ENCODE measurements at places on chromosomes 1 and 21.

DNA sequence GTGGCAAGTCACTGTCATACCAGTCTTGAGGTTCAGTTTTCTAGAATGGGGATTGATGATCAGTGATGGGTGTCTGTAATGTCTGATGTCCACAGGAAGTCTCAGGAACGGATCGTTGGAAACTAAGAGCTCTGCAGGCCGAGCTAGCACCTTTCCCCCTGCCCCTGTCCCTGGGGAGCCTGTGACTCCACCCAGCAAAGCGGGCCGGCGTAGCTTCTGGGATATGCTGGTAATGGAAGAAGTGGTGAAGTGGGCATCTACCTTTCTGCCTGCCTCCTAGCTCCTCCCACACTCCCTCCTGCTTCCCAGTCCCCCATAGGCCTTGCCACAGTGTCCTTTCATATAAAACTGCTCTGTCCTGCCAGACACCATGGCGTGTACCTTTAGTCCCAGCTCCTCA, 13.4 kb downstream of the HYI start:
- no peak for DNase-seq

DNA sequence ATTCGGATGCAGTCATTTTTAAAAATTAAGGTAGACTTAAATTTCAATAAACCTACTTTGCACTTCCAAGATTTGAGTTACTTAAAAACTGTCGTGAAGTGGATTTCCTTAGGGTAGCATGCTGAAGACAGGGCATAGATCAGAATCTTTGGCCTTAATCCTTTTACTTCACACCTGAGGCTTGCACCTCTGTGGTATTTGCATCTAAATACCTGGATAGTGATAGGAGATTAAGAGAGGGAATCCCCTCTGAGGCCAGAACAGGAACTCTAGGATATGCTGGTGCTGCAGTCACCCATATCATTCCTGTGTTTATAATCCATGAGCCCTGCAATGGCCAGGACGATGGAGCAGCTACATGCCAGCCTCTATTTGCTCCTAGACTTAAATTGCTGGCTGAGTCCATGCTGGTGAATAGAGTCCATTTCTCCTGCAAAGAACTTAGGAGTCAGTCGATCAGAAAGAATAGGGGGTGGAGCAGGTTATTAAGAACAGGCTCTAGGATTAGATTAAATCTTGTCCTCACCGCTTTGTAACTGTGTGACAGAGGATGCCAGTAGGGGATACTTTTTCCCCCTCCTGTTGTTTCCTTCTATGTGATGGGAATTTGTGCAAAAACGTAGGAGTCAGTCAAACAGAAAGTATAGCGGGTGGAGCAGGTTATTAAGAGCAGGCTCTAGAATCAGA, 333.6 kb downstream of the DUSP10 start:
- no peak for DNase-seq

DNA sequence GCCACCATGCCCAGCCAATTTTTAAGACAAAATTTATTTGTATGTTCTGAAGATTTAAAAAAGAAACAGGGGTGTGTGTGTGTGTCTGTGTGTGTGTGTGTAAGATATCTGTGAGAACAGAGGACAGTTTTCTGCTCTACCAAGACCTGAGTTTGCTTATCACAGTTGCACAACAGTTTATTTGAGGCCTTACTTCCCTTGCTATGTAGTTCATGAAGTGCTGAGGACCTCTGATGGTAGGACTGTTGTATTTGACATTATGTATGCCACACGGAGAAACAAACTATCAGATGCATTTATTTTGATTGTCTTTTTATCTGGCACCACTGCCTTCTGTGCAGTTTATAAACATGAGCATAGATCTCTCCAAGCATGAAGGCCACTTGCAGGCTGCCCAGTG, 355.2 kb downstream of the PBX1 start:
- no peak for DNase-seq

- no peak for DNase-seq
These were observed 544.9 kb downstream of the KCNT2 start for GRCh38 chr1:196063294-196063693.

DNA sequence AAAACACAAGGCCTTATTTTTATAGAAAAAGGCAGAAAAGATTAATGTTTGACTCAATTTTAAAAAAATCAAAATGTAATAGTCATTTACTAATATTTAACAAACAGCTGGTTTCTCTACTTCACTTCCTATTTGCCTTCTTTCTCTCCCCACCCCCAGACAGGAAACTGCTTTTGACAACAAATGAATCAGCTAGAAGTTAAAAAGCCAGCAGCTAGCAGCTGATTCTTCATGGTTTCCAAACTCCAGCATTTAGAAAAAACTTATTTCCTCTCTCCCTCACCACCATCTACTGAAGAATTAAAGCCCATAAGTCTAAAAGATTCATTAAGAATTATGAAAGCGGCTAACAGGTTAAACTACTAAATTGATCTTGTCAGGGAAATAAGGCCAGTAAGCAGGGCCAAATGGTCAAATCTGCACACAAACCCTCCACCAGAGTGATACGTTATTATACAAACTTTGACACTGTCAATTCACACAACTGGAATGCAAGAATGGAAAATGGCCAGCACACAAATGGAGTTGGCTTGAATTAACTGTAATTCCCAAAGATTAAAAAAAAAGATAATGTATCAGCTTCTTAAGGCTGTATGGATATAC, 4.0 kb downstream of the WDR26 start:
- DNase-seq = peak; percentile 65

GRCh38 chr1:202708456-202709275, 1.6 kb downstream of the SYT2 start:
- no peak for DNase-seq

DNA sequence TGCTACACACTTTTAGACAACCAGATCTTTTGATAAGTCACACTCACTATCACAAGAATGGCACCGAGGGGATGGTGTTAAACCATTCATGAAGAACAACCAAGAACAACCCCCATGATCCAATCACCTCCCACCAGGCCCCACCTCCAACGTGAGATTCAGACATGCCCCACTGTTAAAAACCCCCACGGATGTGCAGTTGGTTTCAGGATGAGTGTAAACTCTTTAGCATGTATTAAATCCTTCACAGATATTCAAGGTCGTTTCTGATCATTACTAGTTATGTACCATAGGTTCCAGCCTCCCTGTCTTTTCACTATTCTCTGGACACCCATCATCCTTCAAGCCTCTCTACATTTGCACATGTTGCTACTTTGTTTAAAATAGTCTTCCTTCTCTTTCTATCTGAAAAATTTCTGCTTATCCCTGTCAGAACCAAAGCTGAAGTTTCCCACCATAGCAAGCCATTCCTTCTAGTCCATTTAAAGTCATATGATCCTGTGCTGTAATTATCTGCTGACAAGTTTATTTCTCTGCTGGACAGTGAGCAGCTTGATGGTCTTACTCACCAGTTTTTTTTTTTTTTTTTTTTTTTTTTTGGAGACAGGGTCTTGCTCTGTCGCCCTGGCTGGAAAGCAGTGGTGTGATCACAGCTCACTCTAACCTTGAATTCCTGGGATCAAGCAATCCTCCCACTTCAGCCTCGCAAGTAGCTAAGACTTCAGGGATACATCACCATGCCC, 36.8 kb downstream of the MAP10 start:
- DNase-seq = no peak

DNA sequence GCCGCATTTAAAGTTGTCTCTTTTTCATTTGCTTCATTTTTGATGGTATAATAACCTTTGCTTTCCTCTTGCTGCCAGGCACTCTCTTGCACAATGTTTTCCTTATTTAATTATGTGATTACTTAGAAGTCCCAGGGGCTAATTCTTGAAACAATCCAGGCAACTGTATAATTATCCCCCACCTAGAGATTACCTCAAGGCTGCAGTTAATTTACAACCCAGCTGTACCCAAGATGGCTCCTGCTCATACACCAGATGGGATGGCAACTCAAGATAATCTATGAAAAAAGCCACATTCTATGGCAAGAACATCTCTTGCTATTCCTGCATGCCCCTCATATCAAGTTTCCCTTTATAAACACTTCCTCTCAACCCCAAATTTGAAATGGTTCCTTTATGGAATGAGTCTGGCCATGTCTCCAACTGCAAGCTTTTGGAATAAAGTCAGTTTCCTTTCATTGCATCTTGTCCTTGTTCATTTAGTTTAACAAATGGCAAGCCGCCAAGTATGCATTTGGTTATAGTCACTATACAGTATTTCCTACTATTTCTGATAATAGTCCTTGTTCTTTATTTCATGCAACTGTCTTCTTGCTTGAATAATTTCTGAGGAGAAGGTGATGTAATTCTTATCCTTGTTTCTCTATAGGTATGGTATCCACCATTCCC, 1042.6 kb downstream of the PLA2G4A start:
- no peak for DNase-seq

GRCh38 chr1:196121181-196121580, 487.1 kb downstream of the KCNT2 start:
- no peak for DNase-seq

GRCh38 chr21:26560612-26561011, 12.5 kb downstream of the CYYR1 start:
- no peak for DNase-seq

DNA sequence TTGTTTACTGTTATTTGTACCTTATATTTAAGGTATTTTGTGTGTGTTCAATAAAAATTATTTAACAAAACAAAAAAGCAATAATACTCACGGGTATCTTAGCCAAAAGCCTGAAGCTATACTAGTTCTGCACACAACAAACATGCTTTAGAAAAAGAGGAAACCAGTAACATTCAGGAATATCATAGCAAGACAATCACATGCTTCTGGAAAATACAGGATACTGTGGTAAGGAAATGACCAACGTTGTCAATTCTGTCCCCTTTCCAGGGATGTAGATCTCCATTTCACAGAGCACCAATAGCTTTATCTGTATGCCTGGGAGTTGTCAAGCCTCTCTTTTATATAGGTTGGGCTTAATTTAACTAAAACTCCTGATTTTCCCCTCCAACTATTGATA, 288.4 kb downstream of the SMYD3 start:
- DNase-seq = no peak

DNA sequence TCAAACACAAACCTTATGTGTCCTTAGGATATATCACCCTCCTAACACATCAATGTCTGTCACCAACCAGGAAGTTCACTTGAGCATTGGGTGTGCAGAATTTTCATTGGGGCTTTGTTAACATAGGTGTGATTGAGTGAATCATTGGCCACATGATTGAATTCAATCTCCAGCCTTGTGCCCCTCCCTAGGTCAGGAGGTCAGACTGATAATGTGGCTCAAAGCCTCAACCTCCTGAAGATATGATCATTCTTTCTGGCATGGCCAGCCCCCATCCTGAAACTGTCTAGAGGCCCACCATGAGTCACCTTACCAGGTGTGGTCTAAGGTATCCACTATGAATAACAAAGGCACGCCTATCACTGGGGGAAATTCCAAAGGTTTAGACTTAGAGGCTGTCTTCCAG, 90.1 kb downstream of the PKN2 start:
- DNase-seq = no peak

GRCh38 chr1:30412241-30413110, 310.9 kb downstream of the MATN1 start:
- no peak for DNase-seq

- peak; percentile 99 for DNase-seq
These were observed at the start of gene LY9 for GRCh38 chr1:160795951-160796383. Gene LY9, plus strand, starts transcription at chr1:160796174. Its CDS starts 14 bp downstream, at chr1:160796188.

DNA sequence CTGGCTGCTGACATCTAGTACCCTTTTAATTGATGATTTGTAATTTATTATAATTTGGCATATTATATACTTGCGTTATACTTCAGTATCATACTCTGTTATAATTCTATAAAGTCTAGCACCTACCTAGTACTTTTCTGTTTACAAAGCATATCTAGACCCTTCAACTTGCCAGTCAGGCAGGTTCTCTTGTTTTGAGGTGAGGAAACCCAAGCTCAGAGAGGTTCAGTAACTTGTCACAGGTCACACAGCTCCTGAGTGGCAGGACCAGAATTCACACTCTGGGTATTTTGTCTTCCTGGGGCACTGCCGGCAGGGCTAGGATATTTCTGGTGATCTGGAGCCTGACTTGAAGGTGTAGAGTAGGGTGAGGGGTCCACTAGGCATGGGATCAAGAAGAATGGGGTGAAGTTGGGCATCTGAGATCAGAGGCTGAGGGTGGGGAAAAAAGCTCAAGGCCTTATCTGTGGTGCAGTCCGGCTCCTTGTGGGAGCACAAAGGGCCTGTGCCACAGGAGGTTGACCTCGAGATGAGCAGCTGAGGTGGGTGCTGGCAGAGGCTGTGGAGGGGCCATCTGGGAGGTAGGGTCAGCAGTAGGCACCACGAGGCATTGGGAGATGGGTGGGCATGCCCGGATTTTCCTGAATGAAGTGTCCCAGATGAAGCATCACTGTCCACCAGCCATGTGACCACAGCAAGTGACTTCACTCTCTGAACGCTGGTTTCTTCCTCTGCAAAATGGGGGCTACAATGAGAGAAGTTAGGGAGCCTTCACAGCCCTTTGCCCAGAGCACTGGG, 102.6 kb downstream of the EPHB2 start:
- no peak for DNase-seq

All from MM.1S (cell line).